ENCODE measurements at places on chromosomes 4 and X.

- ATAC-seq: no peak
These were observed 3.0 kb downstream of the NLGN3 start for GRCh38 chrX:71147496-71148277.

DNA sequence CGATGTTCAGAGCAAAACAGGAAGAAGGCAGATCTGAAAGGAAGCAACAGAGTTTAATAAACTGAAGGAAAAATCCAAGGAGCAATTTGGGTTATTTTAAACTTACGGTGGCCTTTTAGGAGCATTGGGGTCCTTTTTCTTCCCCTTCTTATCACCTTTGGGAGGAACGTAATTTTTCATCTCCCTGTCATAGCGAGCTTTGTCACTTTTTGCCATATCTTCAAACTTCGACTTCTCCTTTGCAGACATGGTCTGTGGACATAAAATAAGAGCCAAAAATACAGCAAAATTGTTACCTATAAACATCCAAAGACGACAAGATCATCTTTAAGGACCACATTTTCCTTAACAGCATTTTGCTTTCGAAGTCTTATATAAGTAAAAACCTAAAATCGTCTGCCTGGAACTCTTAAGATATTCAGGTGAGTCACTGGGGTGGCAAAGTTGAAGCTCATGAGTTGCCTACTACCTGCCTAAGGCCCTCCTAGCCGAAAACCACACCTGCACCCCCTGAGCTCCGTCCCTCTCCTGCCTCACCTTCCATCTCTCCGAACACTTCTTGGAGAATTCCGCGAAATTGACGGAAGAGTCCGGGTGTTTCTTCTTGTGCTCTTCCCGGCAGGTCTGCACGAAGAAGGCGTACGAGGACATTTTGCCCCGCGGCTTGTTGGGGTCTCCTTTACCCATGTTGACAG lies 1.0 kb downstream of the HMGB2 start:
- ATAC-seq: no peak

DNA sequence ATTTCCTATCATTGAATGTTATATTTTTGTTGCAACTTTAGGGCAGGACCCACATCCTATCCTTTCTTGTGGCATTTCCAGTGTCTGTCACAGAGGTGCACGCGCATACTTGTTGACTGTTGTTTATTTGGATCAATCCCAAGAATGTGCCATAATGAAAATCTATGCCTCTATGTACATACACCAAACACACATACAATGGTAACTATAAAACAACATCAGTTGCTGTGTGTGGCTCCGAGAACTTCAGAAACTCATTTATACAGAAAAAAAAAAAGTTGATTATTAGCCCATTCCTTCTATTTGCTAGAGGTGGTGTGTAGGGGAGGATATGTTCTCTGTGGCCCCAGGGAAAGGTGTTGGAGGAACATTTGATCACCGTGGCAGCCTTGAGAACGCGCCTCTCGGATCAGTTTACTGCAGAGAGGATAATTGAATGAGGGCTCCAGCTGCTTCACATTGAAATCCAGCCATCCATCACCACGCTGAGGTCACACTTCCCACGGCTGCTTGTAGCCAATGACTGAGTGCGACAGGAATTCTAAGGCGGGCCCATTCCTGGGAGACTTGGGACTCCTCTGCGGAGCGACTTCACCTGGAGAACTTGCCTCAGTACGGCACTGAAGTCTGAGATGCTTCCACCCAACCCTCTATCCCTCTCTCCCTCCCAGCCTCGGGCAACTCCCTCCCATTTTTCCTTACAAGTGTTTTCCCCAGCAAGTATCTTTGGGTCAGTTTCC lies 19.5 kb downstream of the SMPX start:
- ATAC-seq: no peak

DNA sequence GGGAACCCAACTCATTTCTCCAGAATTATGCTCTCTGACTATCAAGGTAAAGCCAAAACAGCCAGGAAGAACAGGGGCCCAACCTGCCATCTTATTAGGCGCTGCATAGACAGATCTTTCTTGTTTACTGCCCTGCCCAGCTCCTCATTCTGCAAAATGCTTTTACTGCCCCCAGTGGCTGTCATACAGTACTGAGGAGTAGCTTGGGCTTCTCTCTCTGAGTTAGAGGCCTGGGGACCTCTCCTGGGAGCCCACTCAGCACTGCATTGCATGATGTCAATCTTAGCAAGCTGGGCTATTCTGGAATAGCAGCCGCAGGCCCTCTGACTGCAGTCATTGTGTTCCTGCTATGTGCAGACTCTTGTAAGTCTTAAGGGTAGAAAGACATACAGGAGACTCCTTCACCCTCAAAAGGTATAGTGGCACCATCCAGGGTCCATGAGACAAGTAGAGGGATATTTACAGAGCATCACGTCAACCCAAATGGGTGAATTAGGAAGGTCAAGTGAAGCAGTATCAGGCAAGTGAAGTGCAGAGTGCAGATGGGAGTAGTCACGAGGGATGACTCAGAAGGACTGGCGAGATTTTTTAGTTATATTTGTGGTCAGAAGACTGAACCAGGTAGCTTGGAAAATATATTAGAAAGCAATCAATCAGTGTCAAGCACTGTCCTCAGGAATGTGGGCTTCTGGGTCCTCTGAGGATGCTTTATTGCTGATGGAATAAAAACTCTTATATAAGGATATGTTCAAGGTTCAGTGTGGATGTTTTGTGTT lies 294.1 kb upstream of the SFRP2 start:
- no peak for ATAC-seq

- no peak for ATAC-seq
These were observed 81.7 kb downstream of the SHISA3 start for GRCh38 chr4:42478946-42479345.

DNA sequence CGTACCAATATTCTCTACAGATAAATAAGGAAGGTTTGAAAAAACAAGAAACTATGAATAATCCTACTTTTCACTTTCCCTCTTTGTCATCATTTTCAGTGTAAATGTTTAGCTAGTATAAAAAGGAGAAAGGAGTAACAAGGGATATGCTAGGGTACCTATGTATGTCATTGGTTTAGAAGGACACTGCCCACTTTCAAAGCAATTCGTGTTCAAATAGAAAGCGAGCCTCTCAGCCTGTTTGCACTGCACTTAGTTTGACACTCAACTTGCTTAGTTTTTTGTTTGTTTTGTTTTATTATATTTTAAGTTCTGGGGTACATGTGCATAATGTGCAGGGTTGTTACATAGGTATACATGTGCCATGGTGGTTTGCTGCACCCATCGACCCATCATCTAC lies 21.6 kb upstream of the RXFP1 start:
- ATAC-seq: no peak

- no peak for ATAC-seq
These were observed 535.1 kb downstream of the FAT4 start for GRCh38 chr4:125849869-125850268.

DNA sequence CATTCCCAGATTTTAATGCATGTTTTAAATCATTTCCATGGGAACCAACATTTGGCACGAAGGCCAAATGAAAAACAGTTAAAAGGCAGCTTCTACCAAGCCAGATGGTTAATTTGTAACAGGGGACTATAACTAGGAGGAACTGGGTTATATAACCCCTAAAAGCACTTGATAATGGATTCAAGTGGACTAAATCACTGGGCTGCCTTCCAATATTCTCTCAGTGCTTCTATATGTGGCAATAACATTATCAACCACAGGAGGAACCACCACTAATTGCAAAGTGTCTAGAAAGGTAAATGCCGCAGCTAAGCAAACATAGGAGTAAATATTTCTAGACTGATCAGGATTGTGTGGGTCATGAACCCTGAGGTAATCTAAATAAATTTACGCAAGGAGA lies 391.5 kb downstream of the UBE2NL start:
- no peak for ATAC-seq

- peak; percentile 17 for ATAC-seq
These were observed 909 bp upstream of the SLAIN2 start for GRCh38 chr4:48340276-48340964.

DNA sequence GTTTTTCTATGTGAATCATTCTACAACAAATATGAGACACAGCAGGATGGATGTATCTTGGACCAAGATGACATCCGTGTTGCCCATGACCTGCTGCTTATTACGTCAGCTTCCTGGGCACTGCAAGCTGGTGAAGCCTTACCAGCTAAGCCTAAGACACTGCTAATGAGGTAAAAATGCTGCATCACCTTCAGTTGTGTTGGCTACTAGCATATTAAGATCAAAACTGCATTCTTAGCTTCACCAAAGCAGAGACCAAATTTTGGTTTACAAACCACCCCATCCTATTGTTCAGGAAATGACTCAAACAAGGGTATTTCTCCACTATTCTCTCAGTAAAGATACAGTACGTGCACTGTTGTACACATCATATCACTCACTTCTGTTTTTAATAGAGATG lies 50.3 kb downstream of the MAML3 start:
- peak; percentile 68 for ATAC-seq

GRCh38 chr4:112003231-112003907 lies 141.9 kb upstream of the FAM241A start:
- no peak for ATAC-seq

DNA sequence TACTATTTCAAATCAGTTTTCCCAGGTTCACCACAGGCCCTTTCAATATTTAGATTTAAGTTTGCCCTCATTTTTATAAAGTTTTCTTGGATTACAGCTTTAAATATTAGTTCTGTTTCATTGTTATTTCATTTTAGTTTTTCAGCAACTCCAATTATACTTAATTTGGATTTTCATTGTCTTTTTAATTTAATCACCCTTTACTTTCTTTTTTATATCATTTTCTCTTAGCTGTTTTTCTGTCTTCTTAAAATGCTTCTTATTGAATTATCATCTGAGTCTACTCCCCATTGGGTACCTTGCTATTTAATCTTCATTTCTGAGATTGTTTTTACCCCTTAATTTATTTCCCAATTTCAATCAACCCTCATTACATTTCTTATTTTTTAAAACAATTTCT lies 160.4 kb downstream of the PAPSS1 start:
- ATAC-seq: no peak

GRCh38 chrX:141375011-141375760 lies 132.9 kb upstream of the SPANXC start:
- ATAC-seq: no peak

- no peak for ATAC-seq
These were observed 14.6 kb upstream of the SPRY1 start for GRCh38 chr4:123381996-123382395.

- no peak for ATAC-seq
These were observed 75.5 kb downstream of the ANXA10 start for GRCh38 chr4:168167714-168168284.

DNA sequence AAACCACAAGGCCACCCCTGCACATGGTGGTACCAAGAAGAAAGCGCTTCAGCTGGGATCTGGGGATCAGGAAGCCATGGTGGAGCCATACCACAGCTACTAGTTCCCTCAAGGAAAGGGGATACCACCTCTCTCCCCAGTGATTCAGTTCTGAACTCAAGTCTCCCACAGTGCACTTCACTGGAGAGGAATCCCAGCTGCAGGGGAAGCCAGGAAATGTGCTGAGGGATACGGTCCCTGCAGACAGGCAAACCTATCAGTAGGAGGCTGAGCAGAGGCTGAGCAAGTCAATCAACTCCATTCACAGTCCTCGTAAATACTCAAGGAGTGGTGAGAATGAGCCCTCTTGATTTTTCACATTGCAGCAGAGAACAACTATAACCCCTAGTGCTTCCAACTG lies 11.0 kb downstream of the TMEM192 start:
- no peak for ATAC-seq

DNA sequence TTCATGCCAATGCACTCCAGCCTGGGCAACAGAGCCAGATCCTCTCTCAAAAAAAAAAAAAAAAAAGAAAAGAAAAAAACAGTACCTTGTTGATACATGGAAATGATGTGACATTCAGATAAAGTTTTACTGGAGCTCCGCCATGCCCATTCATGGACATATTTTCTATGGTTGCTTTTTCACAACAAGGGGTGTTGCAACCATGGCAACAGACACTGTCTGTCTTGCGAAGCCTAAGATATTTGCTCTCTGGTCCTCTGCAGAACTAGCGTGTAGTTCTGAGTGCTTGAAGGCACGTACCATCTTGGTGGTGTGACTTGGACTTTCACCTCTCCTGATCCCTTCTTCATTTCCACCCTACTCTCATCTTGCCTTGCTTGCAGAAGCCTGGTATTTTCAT lies 53.2 kb downstream of the TBL1X start:
- no peak for ATAC-seq

DNA sequence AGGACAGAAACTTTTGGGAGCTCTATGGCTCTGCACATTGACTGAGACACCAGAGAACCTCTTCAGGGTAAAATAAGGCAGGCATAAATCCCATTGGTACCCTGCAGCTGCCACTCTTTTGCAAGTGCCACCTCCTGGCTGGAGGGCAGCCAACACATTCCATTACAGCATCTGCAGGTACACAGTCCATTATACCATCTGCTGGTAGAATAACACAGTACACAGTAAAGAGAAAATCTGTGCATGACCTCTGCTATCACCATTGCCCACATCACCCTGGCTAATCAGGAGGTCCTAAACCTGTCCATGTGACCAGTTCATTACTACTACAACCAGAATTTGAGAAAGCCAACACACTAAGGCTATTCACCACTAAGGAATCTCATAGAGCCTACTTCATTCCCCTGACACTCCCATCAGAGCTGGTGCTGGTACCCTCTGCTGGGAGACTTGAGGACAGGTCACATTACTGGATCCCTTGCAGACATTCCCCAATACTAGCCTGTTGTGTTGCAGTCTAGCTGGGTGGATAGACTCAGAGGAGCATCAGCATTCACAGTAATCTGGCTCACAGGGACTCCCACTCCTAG lies 176.2 kb upstream of the TACR3 start:
- peak; percentile 27 for ATAC-seq

DNA sequence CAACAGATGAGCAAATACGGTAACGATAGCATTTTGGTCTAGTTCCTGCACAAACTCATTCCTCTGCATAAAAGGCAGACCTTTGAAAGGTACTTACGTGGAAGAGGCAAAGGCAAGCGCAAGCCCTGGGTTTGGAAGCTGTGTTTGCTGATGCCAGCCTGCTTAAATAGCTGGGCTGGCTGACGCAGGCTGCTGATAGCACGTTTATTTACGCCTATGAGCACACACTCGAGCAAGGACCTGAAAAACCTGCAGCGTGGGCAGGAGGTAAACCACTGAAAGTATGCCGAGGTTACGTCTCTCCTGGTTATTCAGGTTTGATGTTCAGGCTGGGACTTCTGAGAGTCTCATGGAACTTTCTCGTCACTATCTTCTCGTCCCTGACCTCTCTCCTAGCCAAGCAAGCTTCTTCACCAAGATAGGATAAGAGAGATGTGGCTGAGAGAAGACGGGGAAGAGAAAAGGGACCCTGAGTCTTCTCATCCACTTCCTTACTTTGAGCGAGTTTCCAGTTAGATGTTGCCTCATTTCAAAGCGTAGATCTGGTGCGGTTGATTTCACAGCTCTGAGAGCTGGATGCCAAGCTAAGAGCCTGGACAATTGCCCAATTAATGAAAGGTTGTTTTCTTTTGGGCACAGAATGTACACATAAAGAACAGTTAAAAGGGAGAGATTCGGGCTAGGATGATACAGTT lies at the start of gene HOPX:
Gene HOPX, minus strand, starts transcription at position 139 of the 695 bp plus-strand sequence. CDS start 23,480 bp downstream, outside the sequence.
- ATAC-seq: peak; percentile 79

- ATAC-seq: no peak
These were observed 6.7 kb upstream of the TMEM154 start for GRCh38 chr4:152686452-152687013.

DNA sequence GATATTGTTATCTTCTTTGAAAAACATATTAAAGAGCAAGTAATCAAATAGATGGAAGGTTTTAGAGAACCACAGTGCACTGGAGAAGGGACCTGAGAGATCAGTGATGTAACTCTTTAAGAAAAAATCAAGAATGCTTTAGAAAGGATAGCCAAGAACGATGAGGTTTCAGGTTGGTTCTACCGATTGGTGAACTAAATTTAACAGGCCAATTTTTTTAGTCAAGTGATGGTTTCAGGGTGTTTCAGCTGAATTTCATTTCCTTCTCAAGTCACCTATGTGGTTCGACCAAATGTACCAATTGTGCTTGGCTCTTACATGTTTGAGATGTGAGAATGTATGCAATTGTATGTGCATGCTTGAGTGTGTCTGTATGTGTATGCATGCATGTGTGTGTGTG lies 26.5 kb downstream of the HS3ST1 start:
- no peak for ATAC-seq
